Iris pigment epithelial cell (primary cell): ENCODE measurements at places on chromosomes 4 and X.

- DNase-seq = no peak
Measured at GRCh38 chr4:134078230-134078914, 123.2 kb downstream of the PABPC4L start.

DNA sequence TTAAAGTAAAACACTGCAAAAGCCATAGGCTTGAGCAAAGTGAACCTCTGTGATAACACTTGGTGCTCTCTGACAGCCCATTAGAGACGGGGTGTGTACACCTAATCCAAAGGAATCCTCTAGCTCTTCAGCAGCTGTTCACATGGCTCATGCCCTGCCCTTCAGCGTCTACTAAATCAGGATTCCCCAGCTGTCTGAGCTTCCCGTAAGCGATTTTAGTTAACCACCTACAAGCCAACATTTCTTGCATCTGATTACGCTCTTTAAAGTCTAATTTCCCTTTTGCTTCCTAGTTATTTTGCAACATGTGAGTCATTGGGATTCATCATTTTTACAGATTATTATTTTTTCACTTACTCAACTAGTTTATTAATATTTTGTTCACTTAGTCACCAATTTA lies 6.5 kb downstream of the DMD start:
- DNase-seq = peak; percentile 86

DNA sequence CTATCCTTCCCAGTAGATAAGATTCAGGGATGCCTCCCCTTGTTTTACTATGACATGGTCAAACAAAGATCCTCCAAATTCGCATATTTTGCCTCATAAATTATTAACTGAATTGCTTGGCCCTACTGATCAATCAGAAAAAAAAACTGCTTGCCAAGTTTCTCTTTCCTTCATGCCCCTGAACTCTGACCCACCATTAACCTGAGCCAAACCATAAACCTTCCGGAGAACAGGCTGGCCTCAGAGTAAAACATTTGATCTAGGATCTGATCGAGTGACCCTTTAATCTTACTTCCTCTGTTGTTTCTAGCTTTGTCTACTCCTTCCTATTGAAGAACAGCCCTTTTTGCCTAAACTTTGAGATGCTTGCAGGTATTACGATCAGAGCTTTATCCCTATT lies 209.7 kb upstream of the FAM47A start:
- DNase-seq = no peak

GRCh38 chr4:10066206-10066605 lies 44.9 kb upstream of the SLC2A9 start:
- no peak for DNase-seq

DNA sequence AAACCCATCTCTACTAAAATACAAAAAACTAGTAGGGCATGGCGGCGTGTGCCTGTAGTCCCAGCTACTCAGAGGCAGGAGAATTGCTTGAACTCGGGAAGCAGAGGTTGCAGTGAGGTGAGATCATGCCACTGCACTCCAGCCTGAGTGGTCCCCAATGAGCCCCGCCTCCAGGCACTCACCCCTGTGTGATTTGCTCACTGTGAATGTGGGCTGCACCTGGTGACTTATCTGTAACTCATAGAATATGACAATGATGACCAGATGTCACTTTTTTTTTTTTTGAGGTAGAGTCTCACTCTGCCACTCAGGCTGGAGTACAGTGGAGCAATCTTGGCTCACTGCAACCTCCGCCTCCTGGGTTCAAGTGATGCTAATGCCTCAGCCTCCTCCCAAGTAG lies 49.0 kb upstream of the HOPX start:
- DNase-seq = no peak
